ENCODE measurements at places on chromosomes 4 and X. TPM values are rescaled to one million over a fixed set of nuclear protein-coding genes. Genes with fewer than 3 reads are reported as not detected.

The L1CAM gene
- polyA plus RNA-seq = 1.1 TPM

The KCND1 gene
- polyA plus RNA-seq = 1.9 TPM

The TRIM60 gene
- not detected for polyA plus RNA-seq

The CENPC gene
- 9.8 TPM for polyA plus RNA-seq

The FATE1 gene
- 1.4 TPM for polyA plus RNA-seq

The POF1B gene
- 0.07 TPM for polyA plus RNA-seq

The LRIT3 gene
- 0.10 TPM for polyA plus RNA-seq

The ASB9 gene
- polyA plus RNA-seq = 1.2 TPM

The CFP gene
- 1.6 TPM for polyA plus RNA-seq

The ATP5ME gene
- polyA plus RNA-seq = 207 TPM

The USP17L28 gene
- polyA plus RNA-seq = not detected

The TMEM175 gene
- 25.1 TPM for polyA plus RNA-seq

The GATA1 gene
- 0.08 TPM for polyA plus RNA-seq

The TKTL2 gene
- not detected for polyA plus RNA-seq

All from ovary (tissue), 10 donors.